ENCODE measurements at places on chromosomes 13 and 19.

GRCh38 chr13:96381681-96382080 lies 291.8 kb downstream of the HS6ST3 start:
- no peak for DNase-seq

DNA sequence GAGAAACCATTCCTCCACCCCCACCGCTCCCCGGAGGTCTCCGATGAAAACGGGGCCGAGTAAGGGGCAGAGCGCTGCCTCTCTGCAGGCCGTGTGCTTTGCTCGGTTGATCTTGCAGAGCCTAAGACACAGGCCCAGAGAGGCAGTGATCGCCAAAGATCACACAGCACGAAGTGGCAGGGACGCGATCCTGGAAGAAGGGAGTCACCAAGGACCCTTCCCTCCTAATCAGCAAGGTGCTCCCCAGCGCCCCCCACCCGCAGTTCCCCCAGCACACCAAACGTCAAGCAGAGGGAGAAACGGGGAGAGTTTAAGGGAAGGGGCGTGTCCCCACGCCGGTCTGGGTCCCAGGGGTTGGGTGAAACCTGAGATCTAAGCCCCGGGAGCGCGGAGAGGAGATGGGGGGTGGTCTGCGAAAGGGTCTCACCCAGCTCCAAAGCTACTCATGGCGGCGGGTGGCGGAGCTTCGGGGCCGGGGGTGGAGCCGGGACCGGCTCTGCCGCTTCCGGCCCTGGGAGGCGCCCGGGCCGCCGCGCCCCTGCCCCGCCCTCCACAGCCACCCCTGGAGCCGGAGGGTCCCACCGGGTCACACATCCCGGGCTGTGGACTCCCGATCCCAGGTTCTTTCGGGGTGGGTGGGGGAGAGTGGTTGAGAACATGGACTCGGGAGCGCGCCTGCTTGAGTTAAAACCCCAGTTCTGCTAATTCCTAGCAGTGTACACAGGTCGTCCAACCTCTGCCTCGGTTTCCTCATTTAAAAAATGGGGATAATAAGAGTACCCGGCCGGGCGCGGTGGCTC lies at the start of gene EML2:
EML2 (minus strand) TSS at position 468 of the 800 bp plus-strand sequence; CDS start at position 447, 21 bp downstream.
- peak; percentile 42 for DNase-seq

- DNase-seq = no peak
These were observed 5.0 kb downstream of the PLEKHF1 start for GRCh38 chr19:29670255-29670654.

GRCh38 chr19:35545855-35546381 lies 492 bp downstream of the TMEM147 start:
- peak; percentile 60 for DNase-seq

DNA sequence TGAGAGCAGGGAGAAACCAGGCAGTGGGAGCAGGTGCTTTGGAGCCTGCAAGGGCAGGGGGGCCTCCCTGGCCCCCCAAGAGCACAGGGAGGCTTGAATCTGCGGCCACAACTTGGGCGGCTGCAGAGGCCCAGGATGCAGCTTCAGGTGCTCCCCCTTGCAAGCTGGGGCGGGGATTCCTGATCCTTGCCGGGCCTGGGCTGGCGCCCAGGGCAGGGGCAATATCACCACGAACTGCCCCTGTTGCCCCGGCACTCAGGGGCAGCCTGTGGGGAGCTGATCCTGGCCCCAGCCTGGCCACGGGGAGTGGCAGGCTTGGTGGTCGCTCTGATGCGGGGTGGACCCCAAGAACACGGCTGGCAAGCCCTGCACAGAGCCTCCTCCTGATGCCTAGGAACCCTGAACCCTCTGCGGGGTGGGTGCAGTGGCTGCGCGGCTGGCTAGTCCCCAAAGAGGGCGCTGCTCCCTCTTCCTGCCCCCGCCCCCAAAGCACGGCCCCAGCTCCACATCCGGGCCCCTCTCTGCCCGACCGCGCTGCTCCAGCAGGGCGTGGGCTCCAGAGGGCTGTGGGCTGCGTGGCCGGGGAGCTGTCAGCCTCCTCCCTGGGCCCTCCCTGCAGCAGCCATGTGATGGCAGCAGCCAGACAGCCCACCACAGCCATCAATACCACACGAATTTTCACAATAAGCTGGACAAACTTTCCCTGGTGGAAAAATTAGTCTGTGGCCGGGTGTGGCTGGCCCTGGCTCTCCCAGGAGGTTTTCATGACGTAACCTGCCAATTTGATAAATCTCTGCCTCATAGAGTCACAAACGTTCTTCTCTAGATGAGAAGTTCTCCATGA lies 21.0 kb downstream of the TNFSF9 start:
- DNase-seq = peak; percentile 35

- peak; percentile 17 for DNase-seq
These were observed 572 bp downstream of the SHISA2 start for GRCh38 chr13:26051231-26051656.

- DNase-seq = no peak
These were observed 2080.4 kb downstream of the PCDH9 start for GRCh38 chr13:65149687-65150086.

DNA sequence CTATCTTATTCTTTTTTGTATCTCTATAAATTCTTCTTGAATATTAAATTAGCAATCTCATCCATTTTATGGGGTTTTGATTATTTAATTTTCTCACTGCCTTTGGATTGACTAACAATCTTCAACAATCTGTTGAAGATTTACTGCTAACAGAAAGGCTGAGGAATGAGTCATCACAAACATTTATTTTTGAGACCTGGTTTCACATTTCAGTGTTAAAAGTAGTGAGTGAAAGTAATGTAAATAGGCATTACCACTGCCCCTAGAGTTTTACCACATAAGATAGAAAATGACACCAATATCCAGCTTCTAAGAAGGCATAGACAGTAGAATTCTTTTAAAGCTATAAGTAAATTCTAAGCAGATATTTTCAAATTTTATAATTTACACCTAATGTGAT lies 472.8 kb downstream of the OLFM4 start:
- DNase-seq = no peak

- peak; percentile 56 for DNase-seq
These were observed 669 bp downstream of the GADD45B start for GRCh38 chr19:2476451-2477140.

DNA sequence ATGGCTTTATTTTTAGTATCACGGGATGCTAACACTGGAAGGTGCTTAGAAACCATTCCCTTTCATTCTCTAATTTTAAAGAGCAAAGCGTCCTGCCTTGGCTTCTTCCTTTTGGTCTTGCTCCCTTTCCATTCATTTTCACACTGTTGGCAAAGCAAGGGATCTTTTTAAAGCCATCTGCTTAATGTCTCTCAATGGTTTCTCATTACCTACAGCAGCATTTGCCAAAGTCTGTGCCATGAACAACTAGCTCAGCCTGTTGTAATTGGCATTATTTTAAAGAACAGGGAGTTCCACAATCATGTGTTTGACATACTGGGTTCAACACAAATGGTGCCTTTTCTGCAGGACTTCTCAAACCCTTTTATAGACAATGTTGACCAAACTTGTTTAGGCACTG lies 444.3 kb downstream of the GPC6 start:
- DNase-seq = no peak

DNA sequence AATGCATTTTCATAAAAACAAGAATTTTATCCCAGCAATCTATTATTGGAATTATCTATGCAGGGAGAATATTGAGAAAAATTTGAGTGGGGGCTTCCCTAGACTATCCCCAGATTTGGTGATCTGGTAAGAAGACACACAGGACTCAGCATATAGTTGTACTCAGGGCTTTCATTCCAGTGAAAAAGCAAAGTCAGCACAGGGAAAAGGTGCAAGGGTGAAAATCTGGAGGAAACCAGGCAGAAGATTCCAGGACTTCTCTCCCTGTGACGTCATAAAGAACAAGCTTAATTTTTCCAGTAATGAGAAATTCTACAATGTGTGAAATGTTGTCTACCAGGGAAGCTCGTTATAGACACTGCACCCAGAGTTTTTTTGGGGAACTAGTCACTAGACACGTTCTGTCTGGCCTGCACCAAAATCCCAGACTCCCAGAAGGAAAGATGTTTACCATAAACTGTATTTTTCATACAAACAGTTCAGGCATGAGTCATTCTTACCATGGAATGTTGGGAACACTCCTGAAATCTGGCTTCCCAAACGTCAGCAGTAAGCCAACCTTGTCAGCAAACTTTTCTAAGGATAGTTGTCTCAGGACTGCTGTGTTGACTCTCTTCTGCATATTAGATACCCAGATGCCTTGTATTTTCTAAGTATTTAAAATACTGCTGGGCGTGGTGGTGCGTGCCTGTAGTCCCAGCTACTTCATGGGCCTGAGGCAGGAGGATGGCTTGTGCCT lies 107.4 kb downstream of the DNAJC3 start:
- no peak for DNase-seq
